ENCODE measurements at places on chromosomes 4 and X.

DNA sequence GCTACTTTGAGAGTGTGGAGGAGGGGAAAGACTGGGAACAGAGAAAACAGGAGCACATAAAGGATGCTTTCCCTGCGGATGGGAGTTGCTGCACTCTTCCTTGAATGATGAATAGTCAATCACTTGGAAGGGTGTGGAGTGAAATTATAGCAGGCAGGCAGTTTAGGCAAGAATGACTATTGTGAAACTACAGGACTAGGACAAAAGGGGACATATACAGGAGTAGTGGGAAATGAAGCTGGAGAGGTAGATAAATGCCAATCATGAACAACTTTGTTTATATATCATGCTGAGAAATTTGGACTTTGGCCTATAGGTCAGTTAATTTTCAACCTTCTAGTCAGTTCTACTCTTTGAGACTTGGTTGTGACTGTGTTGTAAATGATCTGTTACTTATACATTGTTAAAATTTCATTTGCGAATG, 76.9 kb downstream of the PAQR3 start:
- DNase-seq = no peak

DNA sequence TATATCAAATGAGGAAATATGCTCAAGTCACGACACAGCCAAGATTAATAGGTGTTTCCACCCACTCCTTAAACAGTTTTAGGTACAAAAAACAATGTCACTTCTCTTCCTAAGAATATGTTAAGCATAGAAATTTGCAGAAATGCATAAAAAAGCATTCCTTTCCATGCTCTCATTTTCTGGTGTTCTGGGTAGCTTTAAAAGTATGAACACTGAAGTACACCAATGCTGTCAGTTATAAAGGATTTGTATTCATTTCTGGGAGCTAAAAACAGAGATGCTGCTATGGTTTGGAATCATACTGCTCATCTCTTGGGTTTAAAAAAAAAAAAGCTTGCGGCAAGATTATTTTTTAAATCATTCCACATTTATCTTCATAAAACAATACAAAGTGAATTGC, 20.8 kb downstream of the SH3RF1 start:
- DNase-seq = no peak

- DNase-seq = no peak
These were observed 18.5 kb downstream of the LAP3 start for GRCh38 chr4:17595471-17596005.

- no peak for DNase-seq
These were observed 99.6 kb downstream of the CEP135 start for GRCh38 chr4:56048383-56048701.

- DNase-seq = no peak
These were observed 67.5 kb upstream of the BMP3 start for GRCh38 chr4:80963051-80963450.

Measured in SHP77 (cell line).